ENCODE measurements at places on chromosomes 11 and 22. TPM values are rescaled to one million over a fixed set of nuclear protein-coding genes. Genes with fewer than 3 reads are reported as not detected.

DNA sequence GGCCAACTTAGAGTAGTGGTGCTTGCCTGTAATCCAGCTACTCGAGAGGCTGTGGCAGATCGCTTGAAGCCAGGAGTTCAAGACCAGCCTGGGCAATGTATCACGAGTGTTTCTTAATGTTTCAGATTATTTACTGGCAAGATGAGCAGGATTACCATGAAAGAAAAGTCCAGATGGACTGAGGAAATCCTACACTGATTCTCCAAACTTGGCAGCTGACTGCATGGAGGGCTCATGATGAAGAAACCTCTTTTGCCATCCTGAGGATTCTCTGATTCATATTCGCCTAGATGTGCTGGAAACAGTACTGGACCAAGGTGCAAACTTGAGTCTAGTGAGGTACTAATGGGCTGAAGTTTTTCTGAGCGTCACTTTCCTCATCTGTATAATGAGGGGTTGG is 2.8 kb upstream of the SIDT2 start:
- no peak for DNase-seq

DNA sequence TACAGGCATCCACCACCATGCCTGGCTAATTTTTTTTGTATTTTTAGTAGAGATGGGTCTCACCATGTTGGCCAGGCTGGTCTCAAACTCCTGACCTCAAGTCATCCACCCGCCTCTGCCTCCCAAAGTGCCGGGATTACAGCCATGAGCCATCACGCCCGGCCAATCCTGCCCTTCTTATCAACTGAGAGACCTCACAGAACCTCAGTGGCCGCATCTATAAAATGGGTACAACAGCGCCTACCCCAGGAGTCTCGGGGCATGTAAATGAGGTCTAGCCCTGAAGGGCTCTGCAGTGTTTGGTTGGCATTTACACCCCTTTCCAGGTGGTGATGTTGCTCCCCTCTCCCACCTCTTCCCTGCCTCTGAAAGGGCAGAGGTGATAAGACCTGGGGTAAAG is 11.7 kb downstream of the SYNGR1 start:
- DNase-seq, result no peak

DNA sequence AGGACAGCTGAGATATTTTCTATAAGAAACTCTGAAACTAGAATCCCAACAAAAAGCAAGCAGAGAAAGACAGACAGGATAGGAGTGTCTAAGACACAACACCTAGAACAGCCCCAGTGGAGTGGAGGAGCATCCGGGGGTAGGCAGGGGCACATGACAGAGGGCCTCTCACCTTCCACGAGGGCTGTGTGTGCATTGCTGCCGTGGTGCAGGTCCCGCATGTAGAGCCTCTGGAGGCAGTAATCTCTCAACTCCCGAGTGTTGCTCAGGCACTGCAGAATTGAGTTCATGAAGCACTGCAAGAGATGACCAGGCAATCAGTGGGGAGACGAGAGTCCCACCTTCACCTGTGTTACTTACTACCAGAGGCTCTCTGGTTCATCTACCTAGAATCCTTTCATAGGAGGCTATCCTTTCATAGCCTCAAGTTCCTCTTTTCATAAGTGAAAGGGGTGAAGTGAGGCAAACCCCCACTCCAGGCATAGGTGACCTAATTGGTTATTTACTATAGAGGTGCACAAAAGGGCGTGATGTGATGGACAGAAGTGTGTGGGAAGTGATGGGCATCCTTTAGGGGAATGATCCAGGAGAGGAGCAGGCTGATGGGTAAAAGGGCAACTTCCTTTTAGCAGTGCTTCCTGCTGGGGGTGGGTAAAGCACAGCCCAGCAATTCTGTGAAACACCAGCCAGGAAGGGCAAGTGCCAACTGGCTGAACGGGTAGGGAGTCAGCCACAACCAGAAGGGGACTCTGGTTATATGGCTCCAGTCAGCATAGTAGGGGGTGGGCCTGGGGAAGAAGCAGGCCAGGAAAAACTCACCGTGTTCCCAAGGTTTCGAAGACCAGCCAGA is 13.1 kb upstream of the MFRP start:
- DNase-seq, result no peak

DNA sequence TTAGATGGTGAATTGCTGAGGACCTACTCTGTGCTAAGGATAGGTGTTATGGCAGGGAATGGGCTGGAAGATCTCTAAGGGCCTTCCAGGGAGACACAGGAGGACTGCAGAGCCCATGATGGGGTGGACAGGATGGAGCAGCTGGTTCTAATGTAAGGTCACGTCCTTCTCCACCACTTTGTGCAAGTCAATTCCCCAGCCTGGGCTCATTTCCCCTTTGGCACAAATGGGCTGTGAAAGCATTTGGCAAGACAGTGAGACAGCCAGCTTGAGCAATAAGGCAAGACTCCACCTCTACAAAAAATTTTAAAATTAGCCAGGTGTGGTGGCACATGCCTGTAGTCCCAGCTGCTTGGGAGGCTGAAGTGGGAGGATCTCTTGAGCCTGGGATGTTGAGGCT is 81.4 kb upstream of the THY1 start:
- DNase-seq, result no peak

DNA sequence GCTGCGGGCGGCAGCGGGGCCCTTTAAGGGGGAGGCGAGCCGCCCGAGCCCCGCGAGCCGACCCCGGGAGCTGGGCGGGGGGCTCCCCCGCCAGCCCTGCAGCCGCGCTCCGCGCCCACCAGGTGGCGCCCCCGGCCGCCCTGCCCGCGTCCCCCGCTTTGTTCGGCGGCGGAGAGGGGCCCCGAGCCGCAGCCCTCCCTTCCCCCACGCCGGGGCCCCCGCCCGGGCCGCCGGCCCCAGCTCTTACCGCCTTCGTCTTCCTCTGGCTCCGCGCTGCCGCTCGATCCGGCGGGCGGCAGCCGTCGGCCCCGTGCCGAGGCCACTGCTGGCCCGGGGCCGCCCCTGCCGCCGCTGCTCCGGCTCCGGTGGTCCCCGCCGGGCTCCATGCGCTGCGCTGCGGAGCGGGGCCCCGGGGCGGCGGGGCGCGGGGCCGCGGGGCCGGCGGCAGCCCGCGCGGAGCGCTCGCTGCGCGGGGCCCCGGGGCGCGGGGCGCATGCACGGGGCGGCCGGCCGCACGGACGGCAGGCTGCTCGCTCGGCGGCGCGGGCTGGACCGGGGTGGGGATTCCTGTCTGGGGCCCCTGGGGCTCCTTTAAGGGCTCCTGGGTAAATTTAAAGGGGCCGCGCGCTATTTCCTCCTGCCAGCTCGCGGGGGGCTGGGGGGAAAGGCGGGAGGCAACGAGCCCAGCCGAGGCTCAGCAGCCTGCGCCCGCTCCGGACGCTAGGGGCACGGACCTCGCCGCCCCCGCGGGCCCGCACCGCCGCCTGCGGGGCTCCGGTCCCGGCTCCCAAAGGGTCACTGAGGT is at the start of gene ZFTA:
TSS of gene ZFTA (minus strand) at position 539 of the 805 bp plus-strand sequence. CDS start at position 386, 153 bp downstream.
- no peak for DNase-seq

DNA sequence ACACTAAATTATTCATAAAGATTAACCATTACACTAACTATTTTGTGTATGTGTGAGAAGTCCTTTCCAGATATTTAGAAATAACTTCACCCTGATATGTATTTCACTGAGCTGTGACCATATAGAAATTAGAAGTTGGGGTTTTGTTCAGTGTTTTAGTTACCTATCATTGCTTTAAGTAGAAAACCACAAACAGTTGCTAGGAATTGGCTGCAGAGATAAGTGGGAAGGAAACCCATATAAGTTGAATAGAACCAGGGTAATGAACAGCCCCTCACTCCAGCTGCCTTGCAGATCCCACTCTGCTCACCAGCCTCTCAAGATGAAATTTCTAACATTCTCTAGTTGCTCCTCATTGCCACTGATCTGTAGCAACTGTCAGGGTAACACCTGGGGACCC is 10.3 kb downstream of the SRSF8 start:
- DNase-seq, result no peak

OR8J1 gene
- polyA plus RNA-seq, result not detected

GRCh38 chr11:2401436-2401984 is 960 bp downstream of the TSSC4 start:
- no peak for DNase-seq

DNA sequence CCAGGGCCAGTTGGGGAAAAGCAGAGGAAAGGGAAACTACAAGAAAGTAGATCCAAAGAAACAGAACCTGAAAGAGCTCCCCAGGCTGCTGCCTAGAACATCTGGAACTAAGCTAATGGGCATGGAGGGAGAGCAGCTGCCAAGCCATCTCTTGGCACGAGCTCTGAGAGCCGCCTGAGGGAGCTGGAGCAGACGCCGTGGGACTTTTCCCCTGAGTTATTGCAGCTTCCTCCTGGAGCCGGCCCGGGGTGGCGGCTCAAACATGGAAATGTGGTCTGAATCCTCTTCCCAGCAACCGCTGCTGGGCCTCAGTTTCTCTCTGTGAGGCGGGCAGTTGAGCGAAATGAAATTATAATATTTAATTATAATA is 41.8 kb downstream of the LIF start:
- DNase-seq, result no peak

DNA sequence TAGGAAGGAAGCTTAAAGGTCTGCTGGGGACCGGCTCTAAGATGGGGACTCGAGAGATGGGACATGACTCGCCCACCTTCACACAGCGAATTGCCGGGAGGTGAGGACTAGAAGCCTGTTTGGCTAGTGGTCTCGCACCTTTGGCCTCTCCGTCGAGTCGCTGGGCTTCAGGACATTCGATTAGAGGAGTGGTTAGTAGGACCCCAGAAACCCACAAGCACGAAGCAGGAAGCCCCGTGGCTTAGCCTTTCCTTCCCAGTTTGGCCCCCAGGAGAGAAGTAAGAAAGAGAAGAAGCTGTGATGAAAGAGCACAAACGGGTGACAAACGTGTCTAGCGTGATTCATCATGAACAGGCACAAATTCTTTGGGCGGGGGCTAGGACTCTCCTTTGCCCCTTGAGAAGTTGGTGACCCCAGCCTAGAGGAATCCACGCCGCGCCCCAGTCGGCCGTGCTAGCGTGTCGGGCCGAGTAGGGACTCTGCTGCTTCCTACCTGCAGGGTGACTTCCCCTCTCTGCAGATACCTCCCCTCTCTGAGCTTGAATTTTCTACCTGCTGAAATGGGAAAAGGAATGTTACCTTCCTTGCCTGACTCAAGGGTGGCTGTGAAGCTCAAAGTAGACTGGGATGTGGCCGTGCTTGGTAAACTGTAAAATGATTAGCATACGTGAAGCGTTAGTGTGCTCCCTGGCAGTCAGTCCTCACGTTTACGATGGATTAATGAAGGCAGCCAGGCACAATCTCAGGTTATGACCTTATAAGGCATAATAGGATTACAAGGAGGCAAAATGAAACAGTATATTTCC is 1.1 kb upstream of the ADM start:
- DNase-seq, result no peak

GRCh38 chr22:40628354-40629042 is 8.0 kb downstream of the MRTFA start:
- DNase-seq, result no peak

DNA sequence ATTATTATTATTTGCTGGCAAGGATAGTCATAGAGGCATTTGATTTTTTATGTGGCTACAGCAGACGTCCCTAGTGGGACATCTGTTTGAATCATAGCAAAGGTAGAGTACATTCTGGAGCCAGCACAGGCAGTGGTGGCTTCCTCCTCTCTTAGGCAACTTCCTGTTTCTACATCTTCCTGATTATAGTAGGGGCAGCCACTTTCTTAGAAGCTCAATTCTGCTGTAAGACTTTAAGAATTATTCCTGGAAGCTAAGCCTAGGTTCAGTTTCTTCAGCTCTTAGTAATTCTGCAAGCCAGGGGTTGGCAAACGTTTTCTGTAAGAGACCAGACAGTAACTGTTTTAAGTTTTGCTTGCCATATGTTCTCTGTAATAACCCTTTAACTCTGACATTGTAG is 129.3 kb upstream of the TENM4 start:
- no peak for DNase-seq

ROBO4 gene
- 20.5 TPM for polyA plus RNA-seq
